HS-5 (cell line): ENCODE measurements at places on chromosomes 5 and 9.

DNA sequence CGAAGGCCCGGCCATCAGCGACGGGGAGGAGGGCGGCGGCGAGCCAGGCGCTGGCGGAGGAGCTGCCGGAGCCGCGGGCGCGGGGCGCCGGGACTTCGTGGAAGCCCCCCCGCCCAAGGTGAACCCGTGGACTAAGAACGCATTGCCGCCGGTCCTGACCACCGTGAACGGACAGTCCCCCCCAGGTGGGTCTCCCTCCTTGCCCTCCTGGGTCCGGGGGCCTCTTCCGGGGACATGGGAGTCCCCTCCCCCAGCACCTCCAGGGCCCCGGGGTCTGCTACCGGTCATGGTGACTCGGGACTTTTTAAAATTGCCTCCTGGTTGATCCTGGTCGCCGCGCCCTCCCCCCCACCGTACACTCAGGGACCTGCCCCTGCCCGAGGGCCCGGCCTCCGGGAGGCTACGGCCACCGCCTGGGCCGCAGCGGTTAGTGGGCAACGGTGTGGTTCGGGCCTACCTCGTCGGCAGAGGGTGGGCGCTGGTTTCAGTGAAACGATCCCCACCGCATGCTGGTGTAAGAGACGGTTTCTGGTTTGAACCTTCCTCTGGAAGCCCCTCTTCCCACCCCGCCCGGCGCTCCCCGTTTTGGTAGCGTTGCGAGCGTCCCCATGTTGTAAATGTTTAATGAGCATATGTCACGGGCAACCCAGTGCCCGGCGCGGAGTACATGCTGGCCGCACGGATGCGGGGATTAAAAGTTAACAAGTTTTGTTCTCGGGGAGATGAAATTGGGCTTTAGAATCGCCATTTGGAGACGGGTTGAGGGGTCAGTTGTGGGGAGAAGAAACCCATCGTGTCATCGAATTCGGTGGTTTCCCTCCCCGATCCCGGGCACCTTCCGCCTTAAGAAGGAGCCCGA, 1.1 kb downstream of the LARP1 start:
- DNase-seq: no peak

- DNase-seq: no peak
These were observed 684.8 kb downstream of the LRRC70 start for GRCh38 chr5:63263411-63263810.

GRCh38 chr5:116451905-116452450, 122.6 kb downstream of the SEMA6A start:
- no peak for DNase-seq

DNA sequence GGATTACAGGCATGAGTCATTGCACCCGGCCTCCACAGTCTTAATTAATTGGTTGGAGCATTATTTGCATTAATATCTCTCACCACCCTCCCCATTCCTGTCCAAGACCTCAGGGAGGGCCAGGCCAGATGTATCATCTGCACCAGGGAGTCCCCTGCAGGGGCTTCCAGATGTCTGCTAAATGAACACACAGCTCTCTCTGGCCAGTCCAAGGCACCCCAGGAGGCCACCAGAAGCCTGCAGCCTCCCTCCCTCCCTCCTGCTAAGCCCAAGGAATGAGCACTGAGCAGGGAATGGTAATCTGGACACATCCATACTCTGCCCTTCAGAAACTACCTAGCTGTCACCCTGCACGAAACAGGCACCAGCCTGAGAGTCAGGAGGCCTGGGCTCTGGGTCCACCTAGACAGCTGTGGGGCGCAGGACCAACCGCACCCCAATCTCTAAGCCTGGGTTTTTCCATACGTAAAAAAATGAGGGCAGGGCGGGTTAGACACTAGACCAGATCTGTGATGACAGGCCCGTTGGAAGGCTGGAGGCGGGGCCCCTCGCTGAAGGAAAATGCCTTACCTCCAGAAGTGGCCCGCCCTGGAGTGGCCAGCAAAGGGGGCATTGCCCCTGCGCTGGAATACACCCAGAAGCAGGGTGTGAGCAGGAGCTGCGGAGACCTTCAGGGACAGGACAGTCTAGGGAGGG, 8.3 kb downstream of the CIZ1 start:
- DNase-seq: no peak

DNA sequence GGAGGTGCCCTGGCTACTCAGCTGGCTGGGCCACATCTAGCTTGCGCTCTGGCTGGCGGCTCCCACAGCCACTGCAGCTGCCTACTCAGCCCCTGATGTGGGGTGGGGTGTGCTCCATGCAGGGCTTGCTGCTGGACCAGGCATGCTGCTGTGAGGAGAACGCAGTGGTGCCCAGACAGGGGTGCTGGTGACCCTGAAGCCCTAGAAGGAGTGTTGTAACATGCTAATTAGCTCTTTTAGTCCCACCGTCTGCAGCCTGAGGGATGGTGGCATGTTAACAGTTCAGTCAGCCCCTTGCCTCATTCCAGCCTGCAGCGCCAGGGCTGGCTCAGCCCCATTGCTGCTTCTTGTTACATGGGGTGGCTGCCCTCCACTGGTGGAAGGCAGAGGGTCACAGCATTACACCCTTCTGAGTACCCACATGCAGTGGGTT, 642.3 kb downstream of the DMRTA1 start:
- no peak for DNase-seq

DNA sequence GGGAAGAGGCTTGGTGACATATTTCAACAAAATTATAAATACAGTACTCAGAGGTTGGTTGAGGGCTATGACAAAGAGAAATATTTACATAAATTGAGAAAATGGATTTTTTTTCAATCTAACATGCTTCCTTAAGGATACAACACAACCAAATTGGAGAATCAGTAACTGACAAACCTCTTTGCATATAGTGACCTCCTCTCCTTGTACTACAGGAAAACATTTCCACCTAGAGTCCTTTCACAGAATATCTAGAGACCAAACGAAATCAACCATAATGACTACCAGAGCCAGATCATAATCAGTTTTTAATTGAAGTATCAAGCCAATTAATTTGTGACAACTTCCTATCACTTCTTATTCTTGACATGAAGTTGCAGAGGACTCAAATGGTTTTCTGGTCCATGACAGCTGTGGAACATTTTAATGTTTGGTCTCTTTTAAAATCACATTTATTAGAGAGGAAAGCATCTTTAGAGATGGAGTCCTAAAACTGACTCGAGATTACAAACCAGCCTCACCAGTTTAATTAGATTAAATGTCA, 1636.5 kb upstream of the C9orf72 start:
- no peak for DNase-seq

- DNase-seq: no peak
These were observed 205.6 kb downstream of the DENND1A start for GRCh38 chr9:123724211-123724796.

- DNase-seq: no peak
These were observed 16.7 kb downstream of the EXD3 start for GRCh38 chr9:137406085-137406760.

DNA sequence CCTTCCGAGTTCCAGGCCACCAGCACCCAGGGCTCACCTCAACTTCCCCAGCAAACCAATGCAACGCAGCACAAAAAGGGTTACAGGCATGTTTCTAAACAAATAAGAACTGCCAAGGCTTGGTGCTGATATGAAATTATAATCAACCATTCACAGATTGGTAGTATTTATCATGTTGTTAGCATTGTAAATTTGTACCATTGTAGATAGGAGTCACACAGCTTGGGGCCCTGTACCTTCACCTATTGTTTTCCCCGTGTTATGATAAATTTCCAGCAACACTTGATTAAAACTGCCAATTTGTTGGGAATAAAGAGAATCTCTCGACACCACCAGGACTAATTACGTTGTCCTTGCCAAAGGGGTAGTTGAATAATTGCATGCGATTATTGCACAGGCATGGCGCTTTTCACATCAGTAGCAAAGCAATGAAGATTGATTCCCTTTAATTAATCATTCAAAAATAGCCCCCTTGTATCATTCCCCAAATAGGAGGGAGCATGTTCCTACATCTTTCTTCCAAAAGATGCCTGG, 454.1 kb downstream of the ZNF608 start:
- DNase-seq: no peak

DNA sequence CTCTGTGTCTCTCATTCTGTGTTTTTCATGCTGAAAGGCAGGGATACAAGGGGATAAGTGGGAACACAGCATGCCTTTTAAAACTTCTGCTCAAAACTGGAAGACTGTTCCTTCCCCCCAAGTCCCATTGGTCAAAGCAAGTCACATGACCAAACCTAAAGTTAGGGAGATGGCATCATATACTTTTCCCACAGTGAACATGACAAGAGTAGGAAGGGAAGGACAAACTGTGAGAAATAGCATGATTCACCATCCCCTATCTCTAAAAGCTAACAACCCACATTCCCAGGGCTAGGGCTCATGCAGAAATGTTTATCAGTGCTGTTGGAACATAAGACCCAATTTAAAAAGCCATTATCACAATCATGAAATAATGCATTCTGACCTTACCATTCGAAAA, 24.2 kb upstream of the SHISAL2B start:
- peak; percentile 45 for DNase-seq

GRCh38 chr5:60287174-60287771, 393.7 kb upstream of the PDE4D start:
- DNase-seq: no peak

- DNase-seq: no peak
These were observed 134.7 kb downstream of the MACIR start for GRCh38 chr5:103393101-103393754.

DNA sequence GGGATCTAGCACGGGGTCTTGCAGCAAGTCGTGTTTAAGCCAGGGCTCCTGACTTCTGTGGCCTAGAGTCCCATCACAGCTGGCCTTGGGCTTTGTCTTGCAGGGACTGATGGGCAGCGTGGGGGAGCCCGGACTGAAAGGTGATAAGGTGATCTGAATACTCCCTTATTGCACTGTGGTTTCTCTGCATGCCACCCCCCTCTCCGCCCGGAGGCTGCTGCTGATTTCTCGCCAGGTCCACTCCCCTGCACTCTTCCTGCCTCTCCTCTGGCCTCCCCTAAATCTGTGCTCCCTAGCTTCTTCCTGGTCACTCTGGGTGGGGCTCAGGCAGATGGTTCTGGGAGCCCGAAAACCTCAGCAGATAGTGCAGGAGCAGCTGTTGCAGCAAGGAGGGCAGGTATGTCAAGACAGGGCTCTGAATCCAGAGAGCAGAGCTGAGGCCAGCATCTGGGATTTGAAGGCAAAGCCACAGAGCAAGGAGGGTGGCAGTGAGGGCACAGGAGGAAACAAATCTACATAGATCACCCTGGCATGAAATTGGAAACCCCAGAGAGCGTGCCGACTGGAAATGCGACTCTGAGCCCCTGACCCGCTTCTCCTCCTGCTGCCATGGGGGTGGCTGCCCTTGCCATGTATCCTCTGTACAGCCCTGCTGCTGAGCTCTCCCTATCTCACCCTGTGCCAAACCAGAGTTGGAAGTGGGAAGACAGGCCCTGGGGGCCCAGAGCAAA, 76.5 kb downstream of the COL27A1 start:
- DNase-seq: no peak

DNA sequence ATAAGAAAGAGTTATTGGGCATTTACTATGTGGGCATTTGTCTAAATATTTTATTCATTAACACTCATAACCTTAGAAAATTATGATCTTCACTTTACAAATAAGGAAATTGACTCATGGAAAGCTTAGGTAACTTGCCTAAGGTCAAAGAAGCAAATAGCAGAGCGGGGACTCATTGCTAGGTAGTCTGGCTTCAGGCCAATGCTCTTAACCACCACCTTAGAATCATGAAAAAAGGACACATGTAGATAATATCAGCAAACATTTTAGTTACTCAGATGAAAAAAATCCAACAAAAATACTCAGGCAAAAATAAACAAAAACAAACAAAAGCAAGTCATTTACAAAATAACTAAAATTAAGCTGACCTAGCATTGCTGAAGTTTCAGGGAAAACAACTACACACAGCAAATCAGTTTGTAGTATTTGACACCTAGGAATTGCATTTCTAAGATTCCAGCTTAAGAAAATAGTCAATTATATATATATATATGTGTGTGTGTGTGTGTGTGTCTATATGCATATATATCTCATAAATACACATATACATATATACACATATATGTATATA, 166.0 kb downstream of the HMHB1 start:
- DNase-seq: peak; percentile 60

DNA sequence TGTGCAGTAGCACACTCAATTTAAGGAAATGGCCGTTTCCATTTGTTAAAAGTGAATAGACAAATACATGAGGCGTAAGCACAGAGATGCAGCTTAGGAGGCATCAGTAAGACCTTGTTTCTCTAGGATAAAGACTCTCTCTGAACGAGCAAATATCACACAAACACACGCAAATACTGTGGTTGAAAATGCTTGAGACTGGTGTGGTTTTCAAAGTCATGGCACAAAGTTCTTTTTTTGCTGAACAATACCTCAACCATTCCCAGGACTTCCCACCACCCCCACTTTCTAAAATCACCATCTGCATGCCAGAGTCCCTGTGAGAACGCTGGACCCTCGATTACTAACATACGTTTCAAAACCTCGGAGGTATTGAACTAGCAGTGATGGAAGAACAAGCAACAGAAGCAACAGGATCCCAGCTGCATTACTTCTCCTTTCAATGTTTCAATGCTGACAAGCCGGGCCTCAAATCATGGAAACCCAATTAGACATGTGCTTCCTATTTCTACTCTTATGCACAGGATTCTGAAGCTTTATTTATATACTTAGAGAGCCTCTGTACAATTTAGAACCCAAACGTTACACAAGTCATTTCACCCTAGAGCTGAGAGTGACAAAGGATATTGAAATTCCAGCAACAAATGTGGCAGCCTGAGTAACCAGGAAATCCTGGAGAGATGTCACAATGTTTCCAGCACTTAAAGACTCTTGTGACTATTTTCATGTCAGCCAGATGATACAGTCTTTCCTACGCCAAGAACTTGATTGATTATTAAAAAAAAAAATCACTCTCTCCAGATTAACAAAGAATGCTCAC, 63.9 kb downstream of the CDC14B start:
- DNase-seq: peak; percentile 62

DNA sequence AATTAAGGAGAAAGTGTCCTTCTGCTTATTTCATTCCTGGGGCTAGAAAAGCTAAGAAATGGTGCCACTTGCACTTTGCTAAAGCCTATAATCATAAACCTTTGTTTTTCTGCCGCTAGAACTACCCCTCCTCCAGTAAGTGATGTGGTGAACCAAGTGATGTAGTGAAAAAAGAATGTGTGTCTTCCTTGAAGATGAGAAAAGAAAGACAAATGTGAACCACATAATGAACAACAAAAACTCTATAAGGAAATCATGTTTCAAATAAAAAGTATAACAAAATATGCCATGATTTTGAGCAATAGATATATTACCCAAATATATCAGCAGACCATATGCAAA, 179.0 kb upstream of the SGCD start:
- peak; percentile 13 for DNase-seq
